ENCODE measurements at places on chromosomes 13 and 19.

DNA sequence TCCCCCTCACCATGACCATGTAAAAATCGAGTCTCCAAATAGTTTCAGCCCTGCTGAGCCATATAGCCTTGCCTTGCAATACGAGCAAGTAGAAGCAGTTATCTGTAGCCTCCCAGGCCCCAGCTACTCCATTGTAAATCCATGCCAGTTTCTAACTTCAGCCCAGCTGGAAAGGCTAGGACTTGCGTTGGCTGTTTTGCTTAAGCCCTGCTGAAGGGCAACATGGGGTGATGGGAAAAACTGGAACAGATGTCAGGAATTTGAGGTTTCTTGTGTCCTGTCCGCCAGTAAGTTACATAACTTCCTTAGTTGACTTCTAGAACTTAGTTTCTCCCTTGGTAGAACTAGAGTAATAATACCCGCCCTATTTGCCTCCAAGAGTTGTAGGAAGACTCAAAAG is 216.0 kb upstream of the SERP2 start:
- no peak for DNase-seq

DNA sequence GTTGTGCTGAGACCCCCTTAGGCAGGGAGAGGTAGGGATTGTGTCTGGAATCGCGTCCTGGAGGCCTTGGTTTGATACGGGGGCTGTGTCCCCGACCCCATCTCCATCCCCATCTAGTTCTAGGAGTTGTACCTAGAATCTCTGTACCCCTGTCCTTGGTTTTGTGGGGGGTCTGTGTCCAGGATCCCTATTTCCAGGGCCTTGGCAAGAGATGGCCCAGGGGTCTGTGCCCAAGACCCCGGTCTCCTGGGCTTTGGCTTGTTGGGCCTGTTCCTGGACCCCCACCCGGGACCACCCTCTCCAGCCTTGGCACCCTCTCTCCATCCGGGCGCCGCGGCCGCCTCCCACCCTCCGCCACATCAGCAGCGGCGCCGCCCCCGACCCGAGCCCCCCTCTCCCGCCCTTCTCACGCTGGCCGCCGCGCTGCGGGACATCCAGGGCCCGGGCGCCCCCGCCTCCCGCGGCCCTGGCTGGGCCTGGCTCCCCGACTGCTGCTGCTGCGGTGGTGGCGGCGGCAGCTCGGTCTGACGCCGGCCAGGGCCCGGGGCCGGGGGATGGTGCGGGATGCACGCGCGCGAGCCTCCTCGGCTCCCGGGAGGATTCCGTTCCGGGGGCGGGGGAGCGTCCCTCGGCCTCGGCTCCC is at the start of gene NUMBL:
NUMBL (minus strand) TSS at position 602 of the 643 bp plus-strand sequence; CDS start at position 434, 168 bp downstream.
- no peak for DNase-seq

GRCh38 chr13:20340136-20340758 is 108.1 kb upstream of the GJB6 start:
- no peak for DNase-seq

DNA sequence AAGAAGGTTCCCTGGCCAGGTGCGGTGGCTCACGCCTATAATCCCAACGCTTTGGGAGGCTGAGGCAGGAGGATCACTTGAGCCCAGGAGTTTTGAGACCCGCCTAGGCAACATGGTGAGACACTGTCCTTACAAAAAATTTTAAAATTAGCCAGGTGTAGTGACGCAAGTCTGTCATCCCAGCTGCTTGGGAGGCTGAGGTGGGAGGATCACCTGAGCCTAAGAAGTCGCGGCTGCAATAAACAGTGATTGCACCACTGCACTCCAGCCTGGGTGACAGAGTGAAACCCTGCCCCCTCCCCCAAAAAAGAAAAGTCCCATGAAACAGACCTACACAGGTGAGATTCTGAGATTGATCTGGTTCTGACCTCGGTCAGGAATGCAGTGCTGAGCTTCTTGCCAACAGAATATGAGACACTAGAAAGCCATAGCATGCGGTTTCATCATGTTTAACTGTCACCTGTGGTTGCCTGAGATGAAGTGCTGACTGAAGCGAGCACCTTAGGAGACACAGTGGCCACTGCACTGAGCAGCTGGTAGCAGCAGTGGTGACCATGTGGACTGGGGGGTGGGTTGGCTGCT is 2.0 kb upstream of the A1BG start:
- no peak for DNase-seq

GRCh38 chr19:10439588-10439987 is 19.2 kb downstream of the PDE4A start:
- DNase-seq = no peak

DNA sequence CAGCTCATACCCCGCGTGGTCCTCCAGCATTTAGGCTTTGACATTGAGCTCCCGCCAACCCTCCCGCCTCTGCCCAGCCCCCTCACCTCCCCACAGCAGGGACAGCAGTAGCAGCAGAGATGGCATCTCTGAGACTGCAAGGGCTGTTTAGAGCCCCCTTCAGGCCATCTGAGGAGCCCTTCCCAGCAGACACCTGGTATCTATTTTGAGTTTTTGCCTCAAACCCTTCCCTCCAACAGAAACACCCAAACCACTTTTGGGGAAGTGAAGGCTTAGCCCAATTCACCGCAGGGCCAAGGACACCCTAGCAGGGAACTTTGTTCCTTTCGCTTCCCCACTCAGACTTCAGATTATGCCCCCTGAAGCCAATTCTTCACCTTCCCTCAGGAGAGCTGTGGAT is 6.3 kb upstream of the ZNF175 start:
- no peak for DNase-seq

DNA sequence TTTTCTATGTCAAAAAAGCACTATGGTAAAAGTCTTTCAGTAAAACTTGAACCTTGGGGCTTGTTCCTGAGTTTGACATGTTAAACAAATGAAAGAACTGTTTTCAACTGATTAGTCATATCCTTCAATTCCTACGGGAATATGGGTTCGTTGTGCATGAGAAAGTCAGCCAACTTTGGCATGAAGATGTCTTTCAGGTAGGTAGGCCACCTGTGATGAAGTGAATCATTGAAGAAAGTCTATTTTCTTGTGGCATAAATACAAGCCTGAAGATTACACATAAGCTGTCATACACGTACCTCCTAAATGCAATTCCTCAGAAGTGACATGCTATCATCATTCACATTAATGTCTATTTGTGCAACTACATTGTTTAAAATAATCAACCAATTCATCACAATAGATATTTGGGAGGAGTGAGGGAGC is 513.0 kb downstream of the IRS2 start:
- no peak for DNase-seq

DNA sequence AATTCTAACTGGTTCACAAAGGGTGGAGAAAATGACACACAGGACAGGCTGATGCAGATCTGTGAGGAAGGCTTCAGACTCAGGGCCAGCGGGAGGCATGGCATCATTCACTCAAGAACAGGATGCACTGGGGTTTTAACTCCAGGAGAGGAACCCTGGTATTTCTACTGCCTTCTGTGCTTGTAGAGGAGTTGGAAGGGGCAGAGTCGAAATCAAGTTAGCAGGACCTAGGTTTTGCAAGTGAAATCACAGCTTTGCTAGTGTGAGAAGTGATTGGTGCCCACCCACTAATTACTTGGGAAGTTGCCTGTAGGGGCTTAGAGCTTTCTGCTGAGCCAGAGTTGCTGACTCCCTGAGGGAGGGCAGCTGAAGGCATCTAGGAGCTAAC is 92.7 kb downstream of the AKAP11 start:
- no peak for DNase-seq

- DNase-seq = no peak
These were observed 774 bp downstream of the CACNG6 start for GRCh38 chr19:53992211-53992610.

DNA sequence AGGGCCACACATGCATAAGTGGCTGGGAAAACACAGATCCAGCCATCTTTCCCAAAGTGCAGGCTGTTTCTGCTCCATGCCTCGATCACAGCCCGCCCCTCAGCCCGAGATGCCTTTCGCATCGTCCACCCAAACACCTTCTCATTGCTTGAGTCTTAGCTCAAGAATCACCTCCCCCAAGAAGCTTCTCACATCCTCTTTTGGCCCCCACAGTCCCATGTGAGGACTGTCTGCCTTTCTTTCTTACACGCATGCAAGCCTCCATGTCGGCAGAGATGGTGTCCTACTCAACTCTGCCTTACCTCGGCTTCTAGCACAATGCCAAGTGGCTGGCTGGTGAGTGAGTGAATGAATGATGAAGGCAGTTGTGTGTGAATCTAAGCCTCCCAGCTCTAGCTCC is 18.1 kb upstream of the GSX1 start:
- DNase-seq = no peak

DNA sequence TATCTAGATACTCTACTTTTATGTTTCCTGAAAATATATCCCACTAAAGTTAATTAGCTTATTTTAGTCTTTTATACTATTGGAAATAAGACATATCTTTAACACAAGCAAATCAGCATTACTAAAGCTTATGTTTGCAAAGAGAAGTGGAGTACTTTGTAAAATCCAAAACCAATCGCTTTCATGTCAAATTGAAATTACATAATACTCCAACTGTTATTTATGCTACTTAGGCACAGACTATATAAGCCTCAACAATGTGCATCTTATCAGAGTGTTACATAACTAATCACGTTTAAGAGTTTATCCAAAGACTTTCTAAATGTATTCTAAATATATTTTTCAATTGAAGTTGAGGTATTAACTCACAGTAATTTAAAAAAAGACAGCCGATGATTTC is 200.0 kb downstream of the PCDH20 start:
- no peak for DNase-seq

DNA sequence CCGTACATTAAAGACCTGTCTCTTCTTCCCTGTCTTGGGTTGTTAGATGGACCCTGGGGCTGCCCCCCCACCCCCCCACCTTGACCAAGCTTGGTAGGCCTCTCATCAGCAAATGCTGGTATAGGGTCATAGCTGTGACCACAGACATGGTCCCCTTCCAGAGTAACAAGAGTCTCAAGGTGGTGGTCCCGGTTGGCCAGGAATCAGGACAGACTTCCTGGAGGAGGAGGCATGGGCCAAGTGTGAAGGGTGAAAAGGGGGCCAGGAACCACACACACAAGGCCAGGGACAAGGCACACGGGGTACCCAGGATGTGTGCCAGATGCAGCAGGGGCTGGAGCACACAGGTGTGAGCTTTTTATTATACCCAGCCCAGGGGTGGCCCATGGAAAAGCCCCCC is 1.1 kb upstream of the MRI1 start:
- DNase-seq = no peak
